ENCODE measurements at places on chromosomes 1 and 21. TPM values are rescaled to one million over a fixed set of nuclear protein-coding genes. Genes with fewer than 3 reads are reported as not detected.
A peak's percentile ranks its signal among the peaks of the same experiment; 100 is the strongest.

DNA sequence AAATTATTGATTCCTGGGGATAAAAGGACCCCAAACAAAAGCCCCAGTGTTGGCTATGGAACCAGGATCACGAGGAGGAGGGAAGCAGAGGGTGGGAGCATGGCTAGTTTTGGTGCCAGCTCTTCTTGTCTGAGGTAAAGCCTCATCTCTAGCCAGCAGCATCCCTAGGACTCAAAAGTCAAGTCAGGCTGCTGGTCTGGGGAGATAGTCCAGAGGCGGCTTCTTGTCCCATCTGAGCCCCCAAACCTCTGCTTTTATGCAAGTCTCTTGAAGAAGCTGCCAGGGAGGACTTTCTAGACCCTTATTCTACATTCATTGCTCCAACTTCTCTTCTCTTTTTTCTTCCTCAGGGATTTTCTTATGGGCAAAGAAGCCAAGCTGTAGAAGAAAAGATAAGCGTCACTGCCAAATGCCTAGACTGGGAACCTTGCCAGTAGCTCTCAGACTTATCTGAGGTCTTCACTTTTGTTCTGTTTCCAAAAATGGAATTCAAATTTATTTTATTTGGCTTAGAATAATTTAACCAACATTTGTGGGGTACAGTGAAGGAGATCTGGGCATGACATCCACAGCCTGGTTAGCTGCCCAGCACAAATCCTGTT is 6.9 kb upstream of the ANKRD35 start:
- no peak for DNase-seq

GRCh38 chr1:160291248-160292220 is 6.6 kb upstream of the PEX19 start:
- DNase-seq, result peak; percentile 42

DNA sequence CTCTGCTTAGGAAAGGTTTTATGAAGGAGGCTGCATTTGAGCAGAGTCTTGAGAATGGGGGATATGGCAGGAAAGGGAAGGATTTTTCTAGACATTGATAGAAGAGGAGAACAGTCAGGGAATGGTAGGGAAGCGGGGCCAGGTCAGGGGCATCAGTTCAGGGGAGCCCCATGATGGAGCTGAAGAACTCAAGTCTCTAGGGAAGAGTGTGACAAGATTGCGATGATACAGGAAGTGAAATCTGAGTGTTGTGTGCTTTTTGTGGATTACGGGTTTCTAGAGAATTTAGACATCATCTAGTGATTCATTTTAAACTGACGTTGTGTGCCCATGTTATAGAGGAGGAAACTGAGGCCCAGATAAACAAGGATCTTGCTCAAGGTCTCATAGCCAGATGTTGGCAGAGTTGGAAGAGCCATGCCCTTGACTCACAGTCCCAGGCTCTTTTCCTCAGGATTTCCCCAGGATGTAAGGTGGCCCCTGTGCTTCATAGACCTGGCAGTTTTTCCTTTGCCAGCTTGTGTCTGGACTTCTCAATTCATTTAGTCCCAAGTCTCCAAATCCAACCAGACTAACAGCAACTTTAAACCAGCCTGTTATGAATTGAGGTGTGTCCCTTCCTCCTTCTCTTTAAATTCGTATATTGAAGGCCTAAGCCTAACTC is 130.3 kb downstream of the ROR1 start:
- DNase-seq, result no peak

- DNase-seq, result peak; percentile 12
These were observed 167.7 kb downstream of the ACTL8 start for GRCh38 chr1:17922833-17923232.

- DNase-seq, result no peak
These were observed 2.2 kb upstream of the ADORA3 start for GRCh38 chr1:111505641-111506119.

KRTAP10-3 gene
- not detected for polyA plus RNA-seq

CELA3B gene
- not detected for polyA plus RNA-seq

MNDA gene
- 3.9 TPM for polyA plus RNA-seq

DHRS3 gene
- 14.1 TPM for polyA plus RNA-seq

DNA sequence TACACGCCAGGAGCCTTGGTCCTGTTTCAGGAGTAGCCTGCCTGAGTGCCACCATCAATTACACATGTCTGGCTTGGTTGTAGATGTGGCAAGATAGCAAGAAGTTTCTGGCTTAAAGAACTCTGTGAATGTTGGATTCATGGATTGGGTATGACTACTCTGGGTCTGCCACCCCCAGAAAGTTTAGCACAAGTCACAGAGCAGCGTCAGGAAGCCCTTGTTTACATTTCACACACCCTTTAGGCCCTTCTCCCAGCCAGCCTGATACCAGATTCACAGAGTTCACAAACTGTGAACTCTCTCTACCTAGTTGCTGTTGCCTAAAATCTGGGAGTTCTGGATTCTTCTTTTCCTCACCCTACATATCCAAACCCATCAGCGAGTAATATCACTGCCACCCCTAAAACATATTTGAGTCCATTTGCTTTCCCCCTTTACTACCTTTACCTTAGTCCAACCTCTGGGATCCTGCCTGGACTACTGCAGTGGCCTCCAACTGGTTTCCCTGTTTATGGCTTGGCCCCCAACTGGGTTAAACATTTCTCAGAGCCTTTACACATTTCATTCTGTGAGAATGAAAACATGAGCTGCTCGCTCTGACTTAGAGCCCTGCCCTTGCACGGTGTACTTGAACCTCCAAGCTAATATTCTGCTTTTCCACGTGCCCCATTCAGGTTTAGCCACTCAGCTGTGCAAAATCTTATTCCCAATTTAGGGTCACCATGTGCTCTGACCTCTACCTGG is 4.1 kb upstream of the CCDC24 start:
- no peak for DNase-seq

DNA sequence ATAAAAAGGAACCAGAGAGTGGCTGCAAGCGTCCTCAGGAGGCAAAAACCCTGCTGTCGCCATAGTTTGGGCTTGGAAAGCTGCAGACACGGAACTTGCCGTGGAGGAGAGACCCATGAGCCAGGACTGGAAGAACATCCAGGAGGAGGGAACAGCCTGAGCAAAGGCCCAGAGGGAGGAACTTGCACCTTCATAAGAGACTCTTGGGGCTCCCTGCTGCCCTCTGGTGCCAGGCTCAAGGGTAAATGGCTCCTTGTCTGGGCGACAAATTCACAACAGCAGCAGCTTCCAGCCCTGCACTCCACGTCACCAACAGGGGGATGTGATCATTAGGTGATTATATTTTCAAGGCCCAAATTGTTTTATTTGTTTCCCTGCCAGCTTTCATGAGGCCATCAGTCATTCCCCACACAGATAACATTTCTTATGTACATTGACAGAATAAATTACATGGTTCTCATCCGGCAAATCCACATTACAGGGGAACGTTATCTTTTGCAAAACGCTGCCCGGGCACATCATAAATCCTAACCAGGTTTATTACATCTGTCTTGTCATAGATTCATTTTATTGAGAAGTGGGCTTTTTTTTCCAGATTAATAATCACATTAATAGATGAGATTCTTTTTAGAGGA is 143.0 kb upstream of the GRIK3 start:
- DNase-seq, result no peak

FBLIM1 gene
- polyA plus RNA-seq, result 30.5 TPM

DNA sequence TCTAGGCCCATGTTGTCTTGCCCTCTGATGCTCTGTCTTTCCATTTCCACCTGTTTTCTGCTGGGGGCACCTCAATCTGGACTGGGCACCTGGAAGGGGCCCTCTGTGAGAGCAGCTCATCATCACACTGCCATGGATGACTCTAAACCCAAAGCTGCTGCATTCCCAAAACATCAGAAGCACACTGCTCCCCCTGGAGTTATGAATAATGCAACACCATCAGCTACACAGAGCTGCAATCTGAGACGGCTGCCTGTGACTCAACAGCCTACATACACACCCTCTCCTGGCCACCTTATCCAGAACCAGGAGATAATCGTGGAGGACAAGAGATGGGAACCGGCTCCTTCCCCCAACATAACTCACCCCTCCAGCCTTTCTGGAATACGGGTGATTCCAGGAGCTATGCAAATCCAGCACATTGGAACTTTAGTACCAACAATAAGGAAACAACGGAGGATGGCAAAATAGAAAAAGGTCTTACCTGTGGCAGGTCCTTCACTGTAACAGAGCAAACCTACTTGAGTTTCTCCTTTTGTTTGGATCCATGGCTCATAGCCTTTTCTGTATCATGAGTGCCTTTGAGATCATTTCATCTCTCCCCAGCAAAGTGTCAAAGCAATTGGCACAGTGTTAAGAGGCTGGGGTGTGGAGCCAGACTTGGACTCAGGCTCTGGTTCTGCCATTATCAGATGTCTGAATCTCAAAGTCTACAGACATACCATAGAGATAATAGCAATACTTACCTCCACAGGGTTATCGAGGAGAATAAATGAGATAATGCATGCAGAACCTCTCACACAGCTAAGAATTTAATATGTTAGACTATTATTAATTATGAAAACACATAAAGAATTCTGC is 29.3 kb downstream of the AK2 start:
- DNase-seq, result no peak

DNA sequence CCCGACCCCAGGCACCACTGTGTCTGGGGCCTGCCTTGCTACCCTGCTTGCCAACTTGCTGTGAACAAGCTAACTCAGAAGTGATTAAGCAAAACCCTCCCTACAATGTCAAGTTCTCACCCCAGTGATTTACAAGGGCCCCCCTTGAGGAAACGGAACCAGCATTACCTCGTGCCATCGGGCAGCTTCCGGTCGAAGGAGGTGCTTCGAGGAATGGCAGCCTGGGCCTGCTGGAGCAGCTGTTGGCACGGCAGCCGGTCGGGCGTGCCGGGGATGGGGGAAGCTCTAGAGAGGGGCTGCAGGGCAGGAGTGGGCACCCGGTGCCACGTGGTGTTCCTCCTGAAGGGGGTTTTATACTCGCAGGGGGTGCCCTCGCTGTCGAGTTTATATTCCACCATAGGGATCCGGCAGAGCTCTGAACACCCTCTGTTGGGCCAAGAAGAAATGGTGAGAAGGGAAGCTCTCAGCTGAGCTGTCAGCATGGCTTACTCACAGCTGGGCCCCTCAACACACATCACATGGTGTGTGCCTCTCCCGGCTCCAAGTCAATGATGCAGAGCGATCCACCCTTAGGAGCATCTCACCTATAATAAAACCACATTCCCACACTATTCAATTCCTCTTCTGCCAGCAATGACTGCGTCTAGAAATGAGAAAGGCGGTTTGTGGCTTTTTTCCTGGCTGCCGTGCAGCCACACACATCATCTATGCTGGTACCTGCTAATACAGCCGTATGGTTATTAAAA is 184.4 kb downstream of the SIPA1L2 start:
- DNase-seq, result no peak

DNA sequence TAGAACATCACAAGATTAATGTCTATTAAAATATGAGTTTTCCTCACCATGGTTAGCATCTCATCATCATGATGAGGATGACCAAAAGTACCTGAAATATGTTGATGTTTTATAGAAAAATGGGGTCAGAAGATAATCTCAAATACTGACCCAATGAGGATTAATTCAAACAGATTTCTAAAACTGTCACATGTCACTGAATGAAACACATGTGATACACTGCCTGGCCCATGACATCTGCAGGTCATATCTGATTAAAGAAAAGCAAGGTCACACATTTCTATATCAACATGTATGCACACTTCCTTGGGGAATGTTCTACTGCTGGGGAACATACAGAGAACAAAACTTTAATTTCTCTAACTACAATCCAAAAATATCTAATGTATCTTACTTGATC is 470.6 kb upstream of the ADGRL2 start:
- no peak for DNase-seq

GRCh38 chr1:7534061-7534825 is 236.9 kb upstream of the VAMP3 start:
- no peak for DNase-seq

GRCh38 chr1:220516014-220516721 is 11.8 kb upstream of the MARK1 start:
- no peak for DNase-seq

DNA sequence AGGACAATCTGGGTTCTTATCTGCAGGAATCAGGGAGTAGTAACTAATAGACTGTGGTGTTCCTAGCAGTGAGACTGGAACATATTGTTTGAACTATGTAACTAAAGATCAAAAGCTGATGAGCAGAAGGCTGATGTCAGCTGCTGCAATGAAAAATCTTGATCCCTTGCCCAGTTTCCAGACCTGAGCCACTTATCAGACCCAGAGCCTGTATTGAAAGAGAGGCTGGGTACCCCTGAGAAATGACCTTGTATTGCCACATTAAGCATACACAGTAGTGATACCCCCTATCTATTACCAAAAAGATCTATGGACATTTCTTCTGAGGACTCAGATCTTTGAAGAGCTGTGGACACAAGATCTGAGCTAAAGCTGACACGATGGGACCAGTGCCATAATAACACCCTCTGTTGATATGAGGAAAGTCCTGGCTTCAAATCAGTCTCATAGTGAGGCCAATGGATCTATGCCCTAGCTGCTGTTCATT is 178.0 kb upstream of the GALNT2 start:
- no peak for DNase-seq

DNA sequence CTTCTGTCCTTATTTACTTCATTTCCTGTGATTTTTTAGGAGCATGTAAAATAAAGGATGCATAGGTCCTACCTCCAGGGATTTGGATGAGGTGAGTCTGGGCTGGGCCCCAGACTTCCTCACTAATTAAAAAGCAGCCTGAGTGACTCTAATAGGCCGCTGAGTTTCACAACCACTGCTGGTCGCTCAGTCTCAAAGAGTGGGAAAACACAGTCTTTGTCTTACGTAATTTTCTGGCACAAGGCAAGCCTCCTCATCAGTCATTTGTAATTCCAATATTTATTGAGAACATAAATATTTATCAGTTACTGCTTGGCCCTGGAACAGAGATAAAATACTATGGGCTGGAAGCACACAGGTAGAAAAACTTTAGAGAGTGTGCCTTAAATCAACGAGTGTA is 195.4 kb upstream of the RUNX1 start:
- no peak for DNase-seq

NADK gene
- 32.4 TPM for polyA plus RNA-seq

DNA sequence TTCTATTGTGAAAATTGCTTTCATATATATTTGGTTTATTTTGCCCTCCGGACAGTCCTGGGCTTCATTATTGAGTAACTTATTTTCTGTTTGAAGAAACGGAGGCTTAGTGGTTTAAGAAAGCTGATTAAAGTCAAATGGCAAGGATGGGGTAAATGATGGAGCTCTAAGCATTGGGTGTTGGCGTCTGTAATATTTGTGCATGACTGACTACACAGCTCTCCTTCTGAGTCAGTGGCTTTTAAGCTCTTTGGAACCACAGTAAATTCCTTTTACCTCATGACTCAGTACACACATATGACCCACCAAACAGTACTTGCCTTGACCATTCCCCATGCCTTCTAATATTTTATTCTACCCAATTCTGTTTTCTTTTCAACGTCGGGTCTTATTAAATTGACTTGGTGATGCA is 21.0 kb downstream of the B3GALT5 start:
- no peak for DNase-seq

GRCh38 chr1:247077876-247078257 is 744 bp downstream of the ZNF670 start:
- no peak for DNase-seq

S100A7A gene
- polyA plus RNA-seq, result not detected
